HCEC 1CT (cell line): ENCODE measurements at places on chromosomes 12 and 14.
A peak's percentile ranks its signal among the peaks of the same experiment; 100 is the strongest.

GRCh38 chr14:58354808-58355207 is 40.9 kb upstream of the TOMM20L start:
- no peak for DNase-seq

DNA sequence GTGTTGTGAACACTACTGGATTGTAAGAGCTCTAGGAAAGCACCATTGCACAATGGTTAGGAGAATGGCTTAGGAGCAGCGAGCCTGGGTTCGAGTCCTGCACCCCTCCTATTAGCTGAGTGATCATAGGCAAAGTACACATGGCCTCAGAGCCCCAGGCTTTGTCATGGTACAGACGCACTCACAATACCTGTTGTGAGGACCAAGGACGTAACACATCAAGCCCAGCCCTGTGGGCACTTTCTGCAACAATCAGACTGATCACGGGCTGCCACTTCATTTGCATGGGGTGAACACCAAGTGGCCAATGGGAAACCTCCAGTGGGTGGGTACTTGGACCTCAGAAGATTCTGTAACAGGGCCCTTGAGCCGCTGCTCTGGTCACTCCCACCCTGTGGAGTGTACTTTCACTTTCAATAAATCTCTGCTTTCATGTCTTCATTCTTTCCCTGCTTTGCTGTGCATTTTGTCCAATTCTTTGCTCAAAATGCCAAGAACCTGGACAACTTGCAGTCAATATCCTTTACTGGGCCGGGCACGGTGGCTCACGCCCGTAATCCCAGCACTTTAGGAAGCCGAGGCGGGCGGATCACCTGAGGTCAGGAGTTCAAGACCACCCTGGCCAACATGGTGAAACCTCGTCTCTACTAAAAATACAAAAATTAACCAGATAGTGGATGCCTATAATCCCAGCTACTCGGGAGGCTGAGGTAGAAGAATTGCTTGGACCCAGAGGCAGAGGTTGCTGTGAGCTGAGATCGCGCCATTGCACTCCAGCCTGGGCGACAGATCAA is 28.2 kb downstream of the GLRX5 start:
- no peak for DNase-seq

DNA sequence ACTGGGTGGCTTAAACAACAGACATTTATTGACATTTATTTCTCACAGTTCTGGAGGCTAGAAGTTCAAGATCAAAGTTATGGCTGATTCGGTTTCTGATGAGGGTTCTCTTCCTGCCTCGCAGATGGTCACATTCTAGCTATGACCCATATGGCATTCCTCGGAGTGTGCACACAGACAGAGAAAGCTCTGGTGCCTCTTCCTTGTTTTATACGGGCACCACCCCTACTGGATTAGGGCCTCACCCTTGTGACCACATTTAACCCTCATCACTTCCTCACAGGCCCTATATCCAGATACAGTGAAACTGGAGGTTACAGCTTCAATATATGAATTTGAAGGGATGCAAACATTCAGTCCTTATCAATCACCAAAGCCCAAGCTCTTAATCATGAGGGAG is 77.0 kb upstream of the OVCH1 start:
- DNase-seq, result no peak

DNA sequence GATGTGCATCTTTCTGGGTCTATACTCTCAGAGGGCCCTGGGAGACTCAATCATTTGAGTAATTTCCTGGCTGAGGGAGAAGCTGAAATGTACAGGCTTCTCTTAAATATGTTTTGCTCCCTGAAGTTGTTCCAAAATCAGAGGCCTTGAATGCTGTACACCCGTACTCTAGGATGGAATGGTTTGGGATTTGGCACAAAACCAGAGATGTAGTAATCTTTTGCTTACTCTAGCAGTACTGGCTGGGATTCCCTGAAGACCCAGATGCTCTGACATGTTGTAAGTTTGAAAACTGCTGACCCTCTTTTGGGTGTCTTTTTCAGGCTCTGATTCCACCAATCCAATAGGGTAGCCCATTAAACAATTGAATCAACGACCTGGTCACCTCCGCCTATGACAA is 10.4 kb downstream of the ACACB start:
- no peak for DNase-seq

GRCh38 chr14:78450669-78451318 is 280.6 kb downstream of the NRXN3 start:
- DNase-seq, result no peak

DNA sequence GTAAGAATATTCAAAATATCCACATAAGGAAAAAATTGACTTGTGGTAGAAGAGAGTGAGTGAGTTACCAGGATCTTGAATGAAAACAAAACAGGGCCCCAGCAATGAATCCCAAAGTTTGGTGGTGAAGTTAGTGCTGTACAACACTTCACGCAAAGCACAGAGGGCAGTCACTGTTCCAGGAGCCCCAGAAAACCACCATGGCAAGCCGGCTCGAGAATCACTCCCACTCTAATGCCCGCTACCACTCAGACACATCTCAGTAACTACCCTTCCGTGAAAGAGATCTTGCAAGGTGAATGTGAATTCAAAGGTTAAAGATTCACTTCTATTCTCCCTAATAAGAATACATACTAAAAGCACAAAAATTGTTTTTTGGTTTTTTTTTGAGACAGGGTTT is 30.1 kb downstream of the CLIP1 start:
- DNase-seq, result no peak

GRCh38 chr12:40312982-40313576 is 88.3 kb downstream of the LRRK2 start:
- DNase-seq, result peak; percentile 24

DNA sequence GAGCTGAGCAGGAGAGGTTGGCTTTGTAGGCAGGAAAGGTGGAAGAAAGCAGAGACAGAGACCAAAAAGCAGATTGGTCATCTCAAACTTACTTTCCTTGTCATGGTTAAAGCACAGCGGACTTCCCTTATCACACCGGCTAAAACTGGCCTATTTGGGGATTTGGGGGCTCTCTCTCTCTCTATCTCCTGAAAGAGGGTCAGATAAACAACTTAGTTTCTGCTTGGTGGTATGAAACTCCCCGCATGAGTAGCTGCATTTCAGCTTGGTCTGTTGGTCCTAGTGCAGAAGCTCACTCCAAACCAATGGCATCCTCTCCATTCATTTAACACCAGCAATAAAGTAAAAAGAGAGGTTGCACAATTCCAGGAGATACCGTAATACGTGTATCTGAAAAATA is 57.1 kb downstream of the TNFAIP2 start:
- DNase-seq, result no peak

DNA sequence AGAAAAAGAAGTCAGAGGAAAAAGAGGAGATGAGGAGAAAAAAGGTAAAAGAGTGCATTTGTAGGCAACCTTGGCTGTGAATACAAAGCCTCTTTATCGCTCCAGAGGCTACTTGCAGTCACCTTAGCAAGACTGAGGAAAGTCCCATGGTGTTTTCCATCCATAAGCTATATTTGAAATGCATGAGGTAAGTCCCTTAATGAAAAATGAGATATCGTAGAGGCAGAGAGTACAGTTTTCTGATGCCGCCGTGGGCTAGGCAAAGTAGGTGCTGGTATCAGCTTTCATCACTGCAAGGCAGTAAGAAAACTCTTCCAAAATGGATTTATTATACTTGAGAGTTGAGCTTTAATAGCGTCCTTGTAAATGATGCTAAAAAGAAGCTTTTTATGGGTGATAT is 186.8 kb downstream of the ASCL1 start:
- DNase-seq, result no peak

- no peak for DNase-seq
These were observed 168.9 kb upstream of the RASSF8 start for GRCh38 chr12:25789541-25789944.

GRCh38 chr14:30500222-30500621 is 58.7 kb upstream of the G2E3 start:
- no peak for DNase-seq

DNA sequence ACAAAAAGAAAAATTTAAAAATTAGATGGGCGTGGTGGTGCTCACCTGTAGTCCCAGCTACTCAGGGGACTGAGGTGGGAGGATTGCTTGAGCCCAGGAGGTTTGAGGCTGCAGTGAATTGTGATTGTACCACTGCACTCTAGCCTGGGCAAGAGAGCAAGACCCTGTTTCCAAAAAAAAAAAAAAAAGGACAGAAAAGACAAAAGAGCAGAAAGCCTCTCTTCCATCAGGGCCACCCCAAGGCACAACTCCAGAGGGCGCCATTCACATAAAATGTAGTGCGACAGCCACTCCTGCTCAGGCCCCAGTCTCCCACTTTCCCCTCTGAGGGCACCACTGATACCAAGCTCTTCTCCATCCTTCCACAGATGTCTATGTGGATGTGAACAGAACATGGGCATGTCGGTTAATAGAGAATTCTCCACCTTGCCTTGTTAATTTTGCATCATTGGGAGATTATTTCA is 41.8 kb downstream of the DGLUCY start:
- DNase-seq, result no peak

- DNase-seq, result no peak
These were observed 6.8 kb downstream of the GALNT16 start for GRCh38 chr14:69266572-69267345.

GRCh38 chr14:25053585-25053984 is 3.6 kb upstream of the STXBP6 start:
- DNase-seq, result no peak

- no peak for DNase-seq
These were observed 73.1 kb upstream of the GNG2 start for GRCh38 chr14:51787352-51787751.

DNA sequence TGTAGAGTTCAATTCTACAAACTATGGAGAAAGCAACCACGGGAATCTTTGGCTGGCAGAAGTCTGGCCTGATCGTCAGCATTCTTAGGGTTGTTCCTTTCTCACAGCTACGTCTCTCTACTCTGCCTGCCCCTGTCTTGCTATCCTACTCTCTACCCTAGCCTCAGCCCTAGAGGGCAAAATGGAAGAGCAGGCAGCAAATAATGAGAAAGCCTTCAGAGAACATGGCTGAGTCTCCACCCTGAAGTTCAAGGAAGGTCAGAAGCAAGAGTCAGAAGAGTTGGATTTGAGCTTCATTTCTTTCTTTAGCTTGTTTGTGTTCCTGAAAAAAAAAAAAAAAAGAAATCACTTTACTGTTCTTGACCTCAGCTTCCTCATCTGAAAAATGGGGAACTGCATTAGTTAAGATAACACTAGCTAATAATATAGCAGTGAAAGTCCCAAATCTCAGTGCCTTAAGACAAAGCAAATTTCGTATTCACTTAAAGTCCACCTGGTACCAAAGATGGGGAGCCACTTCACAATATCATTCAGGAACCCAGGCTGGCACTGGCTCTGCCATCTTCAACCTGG is 50.2 kb upstream of the CCND2 start:
- DNase-seq, result no peak

DNA sequence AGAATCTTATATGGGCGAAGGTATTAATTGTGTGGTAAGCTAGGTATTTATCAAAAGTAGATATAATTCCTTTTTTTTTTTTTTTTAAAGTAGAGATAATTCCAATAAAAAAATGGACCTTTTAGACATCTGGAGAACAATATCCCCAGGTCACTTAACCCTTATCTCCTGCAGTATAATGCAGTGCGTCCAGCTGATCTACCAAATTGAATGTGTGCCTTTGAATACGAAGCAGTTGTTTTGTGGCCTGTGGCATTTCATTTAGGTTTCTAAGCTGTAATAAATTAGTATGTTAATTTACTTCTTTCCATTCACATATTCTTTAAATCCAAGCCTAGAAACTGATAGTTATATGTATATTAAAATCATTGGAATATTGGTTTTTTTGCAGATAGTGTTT is 3.1 kb downstream of the FUT8 start:
- DNase-seq, result no peak

- no peak for DNase-seq
These were observed 10.7 kb downstream of the AGAP2 start for GRCh38 chr12:57727758-57728395.

DNA sequence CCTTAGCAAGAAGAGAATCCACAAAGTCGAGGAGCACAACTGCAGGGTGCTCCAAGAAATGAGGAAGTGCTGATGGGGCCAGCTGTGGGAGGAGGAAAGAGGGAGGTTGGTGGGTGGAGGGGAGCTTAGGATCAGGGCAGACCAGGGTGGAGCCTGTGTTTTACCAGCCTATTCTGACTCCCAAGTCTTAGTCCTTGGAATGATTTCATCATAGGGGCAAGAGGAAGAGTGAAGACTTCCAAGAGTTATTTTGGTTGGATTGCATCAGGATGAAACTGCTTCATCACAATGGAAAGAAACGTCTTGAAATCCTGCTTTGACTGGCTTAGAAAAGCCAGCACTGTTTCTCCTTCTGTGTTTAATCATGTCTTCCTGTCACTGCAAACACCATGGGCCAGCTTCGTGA is 194.0 kb downstream of the DPF3 start:
- DNase-seq, result peak; percentile 72

GRCh38 chr14:21313512-21313911 is 33.6 kb downstream of the RPGRIP1 start:
- DNase-seq, result no peak

- no peak for DNase-seq
These were observed 54.2 kb upstream of the BCL11B start for GRCh38 chr14:99326041-99326710.

DNA sequence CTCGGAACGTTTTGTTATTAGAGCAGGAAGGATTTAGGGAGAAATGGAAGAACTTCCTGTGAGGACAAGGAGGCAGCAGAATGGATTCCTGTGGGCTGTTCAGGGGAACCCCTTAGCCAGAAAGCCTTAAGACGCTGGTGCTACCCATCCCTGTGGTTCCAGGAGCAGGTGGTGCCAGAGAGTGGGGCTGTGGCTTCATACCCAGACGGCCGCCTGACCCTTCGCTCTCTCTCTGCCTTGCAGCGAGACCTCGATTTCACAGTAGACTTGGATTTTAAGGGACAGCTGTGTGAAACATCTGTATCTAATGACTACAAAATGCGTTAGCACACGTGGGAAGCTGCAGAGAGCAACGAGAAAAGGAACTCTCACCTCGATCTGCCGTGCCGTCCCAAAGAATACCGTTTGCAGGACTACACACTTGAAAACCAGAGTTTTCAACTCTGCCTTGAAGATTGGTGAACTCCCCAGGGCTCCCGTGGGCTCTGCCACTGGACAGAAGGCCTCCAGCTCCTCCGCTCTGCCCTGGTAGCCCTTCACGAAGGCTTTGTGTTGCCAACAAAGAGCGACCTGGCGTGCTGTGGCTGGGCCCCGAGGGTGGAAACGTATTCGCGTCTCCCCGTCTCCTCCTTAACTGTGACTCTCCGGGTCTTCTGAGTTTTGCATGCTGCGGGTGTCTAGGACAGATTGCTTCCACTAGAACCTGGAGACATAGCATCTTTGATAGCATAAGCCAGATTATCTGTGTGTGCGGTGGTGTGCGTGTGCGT is 102.0 kb downstream of the PRMT8 start:
- DNase-seq, result no peak

DNA sequence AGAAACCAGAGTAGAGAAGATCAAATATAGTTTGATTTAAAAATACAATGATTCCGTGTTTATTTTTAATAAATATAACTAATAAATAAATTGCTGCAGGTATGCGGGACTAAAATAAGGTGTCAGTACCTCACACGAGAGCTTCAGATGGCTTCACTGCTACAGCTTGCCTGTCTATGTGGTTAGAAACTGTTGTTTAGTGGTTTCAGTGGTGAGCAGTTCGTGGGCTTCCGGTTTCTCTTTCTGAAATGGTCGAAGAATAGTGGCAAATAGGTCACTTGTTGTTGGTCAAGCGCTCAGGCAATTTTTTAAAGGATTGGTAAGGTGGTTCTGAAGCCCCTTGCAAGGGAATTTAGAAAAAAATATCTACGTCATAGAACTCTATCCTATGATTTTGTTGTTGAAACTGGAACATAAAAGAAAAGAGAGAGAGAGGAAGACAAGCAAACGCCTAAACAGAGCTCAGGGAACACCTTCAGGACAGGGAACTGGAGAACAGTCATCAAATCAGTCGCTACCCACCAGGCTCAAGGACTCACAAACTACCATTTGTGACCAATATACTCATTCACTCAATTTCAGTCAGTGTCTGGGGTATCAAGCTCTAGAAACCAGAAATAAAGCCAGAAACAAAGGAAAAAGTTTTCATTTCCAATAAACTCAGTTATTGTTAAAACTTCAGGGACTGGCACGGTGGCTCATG is 31.3 kb downstream of the GABARAPL1 start:
- no peak for DNase-seq
